Left ventricle myocardium inferior (tissue), 1 donor: ENCODE measurements at places on chromosomes 11 and 22. TPM values are rescaled to one million over a fixed set of nuclear protein-coding genes. Genes with fewer than 3 reads are reported as not detected.

DNA sequence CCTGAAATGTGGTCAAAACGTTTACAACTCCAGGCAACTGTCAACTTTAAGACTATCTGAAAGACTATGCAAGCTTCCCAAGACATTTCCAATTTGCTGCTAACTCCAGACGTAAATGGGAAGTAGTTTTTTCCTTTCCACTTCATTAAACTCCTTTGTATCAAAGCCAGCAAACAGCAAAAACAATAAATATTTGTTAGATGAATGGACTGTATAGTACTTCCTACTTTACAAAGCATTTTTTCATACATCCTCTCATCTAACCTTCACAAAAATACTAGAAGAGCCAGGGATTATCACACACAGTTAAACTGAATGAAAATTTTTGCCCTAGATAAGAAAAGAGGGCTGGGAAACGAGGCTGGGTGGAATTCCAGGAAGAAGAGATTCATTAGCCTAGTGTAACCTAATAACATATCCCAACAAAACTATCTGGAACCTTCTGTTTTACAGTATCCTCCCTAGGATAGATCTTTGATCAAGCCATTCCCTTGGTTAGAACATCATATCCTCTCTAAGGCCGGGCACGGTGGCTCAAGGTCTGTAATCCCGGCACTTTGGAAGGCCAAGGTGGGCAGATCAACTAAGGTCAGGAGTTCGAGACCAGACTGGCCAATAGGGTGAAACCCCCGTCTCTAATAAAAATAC is 10.4 kb downstream of the NUP98 start:
- DNase-seq: no peak

DNA sequence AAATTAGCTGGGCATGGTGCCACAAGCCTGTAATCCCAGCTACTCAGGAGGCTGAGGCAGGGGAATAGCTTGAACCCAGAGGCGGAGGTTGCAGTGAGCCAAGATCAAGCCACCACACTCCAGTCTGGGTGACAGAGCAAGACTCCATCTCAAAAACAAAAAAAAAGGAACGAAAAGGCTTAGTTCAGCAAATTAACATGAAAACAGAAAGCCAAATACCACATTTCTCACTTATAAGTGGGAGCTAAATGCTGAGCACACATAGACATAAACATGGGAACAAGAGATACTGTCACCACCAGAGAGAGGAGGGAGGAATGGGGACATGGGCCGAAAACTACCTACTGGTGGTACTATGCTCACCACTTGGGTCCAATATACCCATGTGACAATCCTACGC is 38.6 kb downstream of the SCGB1A1 start:
- no peak for DNase-seq

DNA sequence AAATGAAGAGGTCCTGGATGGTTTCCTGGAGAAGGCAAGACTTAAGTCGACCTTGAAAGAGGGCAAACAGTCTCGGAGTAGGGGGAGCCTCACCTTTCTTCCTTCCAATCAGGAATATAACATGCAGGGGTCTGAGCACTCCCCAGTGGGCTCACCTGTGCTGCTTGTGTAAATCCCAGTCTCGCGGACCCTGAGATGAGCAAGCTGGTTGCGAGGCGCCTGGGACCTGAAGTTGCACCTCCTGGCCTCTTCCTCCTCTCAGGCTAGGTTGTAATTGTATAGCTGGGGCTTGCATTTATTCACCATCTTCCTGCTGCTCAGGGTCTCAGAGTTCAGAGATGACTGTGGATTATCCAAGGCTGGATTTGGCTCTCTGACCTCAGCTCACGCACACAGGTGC is 7.5 kb upstream of the WBP2NL start:
- DNase-seq: no peak

DNA sequence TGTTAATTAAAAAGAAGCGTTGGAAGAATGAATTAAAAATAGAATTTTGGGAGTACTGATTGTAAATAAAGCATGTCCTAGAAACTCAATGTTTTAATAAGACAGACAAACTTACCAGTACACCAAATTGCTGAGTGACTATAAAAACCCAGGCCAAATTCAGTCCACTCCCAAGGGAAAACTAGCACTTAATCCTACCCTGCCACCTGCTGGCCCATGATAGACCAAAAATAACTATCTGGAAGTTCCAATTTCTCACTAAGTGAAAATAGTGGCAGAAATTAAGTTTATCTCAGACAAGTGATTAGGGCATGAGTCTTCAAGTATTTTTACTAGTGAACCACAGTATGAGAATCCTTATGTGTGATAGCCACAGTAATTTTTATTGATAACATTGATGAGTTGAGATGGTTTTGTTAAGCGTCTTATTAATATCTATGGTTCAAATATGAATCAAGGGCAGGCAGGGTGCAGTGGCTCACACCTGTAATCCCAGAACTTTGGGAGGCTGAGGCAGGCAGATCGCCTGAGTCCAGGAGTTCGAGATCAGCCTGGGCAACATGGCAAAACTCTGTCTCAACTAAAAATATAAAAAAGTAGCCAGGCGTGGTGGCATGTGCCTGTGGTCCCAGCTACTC is 9.8 kb upstream of the DDX10 start:
- DNase-seq: no peak

GRCh38 chr11:85423794-85424193 is 203.3 kb downstream of the DLG2 start:
- DNase-seq: no peak

The RASSF10 gene
- 0.25 TPM for total RNA-seq

The DPP3 gene
- 13.6 TPM for total RNA-seq
